ENCODE measurements at places on chromosomes 4 and X.

- DNase-seq, result no peak
These were observed 209.3 kb downstream of the GPC3 start for GRCh38 chrX:133776072-133776471.

- no peak for DNase-seq
These were observed 116.0 kb upstream of the PGRMC2 start for GRCh38 chr4:128403586-128403985.

GRCh38 chr4:10182446-10183424 lies 66.1 kb upstream of the WDR1 start:
- no peak for DNase-seq

DNA sequence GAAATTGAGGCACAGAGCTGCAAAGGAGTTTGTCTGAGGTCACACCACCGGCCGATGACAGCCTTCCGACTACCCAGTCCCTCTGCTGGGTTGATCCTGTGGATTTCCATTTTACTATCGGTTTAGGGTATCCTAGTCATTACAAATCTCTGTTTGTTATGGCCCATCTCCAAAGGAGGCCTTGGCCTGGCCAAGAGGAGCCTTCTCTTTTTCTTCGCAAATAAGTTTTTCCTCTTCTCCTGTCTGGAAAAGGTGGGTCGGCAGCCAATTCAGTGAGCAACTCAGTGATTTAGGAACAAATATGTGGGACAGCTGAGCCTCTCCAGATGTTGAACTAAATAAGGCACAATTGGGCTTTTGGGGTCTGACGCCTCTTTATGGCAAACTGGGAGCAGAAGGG lies 169.2 kb upstream of the RBPJ start:
- no peak for DNase-seq

GRCh38 chrX:107748506-107748905 lies 27.1 kb downstream of the TSC22D3 start:
- no peak for DNase-seq

DNA sequence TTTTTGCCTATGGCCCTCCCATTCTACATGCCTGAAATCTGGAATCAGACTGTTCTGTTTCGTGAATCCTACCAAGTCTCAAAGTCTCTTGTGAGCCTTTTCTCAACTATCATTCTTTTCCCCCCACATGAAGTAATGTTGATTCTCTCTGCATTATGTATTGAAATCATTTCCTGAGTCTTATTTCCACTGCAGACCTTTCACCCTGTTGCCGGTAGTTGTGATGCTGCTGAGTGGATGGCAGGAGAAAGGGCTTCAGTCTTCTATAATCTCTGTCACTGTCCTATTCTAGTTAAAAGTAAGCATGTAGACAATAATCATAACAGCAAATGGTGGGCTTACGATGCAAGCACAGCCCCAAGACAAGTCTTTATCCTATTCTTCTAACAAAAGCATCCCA lies 75.0 kb downstream of the TBC1D9 start:
- DNase-seq, result no peak

DNA sequence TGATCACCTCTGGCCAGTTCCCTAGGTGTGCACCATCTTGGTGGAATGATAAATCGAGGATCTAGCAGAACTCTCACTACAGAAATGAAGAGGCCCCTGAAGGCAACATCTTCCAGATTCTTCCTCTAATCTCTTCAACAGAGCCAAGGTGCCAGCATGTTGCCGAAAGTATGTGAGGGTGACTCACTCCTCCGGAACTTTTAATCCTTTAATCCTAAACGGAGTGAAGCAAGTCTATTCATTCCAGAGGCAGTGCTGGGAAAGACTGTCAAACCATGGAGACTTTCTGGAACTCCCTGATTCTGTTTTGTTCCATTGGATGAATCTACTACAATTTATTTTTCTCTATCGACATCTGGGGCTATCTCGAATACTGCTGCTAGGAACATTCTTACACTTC lies 68.7 kb downstream of the SUPT20HL2 start:
- no peak for DNase-seq

GRCh38 chrX:10949541-10949940 lies 161.6 kb upstream of the HCCS start:
- DNase-seq, result no peak

GRCh38 chr4:76758290-76758882 lies 139.6 kb downstream of the SOWAHB start:
- no peak for DNase-seq

DNA sequence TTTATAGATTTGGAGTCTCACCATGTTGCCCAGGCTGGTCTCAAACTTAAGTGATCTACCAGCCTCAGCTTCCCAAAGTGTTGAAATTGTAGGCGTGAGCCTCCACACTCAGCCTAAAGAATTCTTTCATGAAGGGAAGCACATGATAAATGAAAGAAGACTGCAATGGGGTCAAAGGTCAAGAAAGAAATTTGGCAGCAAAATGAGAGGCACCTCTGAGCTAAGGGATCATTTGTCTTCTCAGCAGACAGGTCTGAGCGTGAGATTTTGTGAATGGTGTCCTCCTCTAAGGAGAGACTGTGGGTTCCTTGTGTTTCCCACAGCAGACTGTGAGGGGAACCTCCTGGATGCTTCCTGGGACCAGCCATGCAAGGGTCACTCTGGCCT lies 57.5 kb upstream of the EGFL6 start:
- no peak for DNase-seq

DNA sequence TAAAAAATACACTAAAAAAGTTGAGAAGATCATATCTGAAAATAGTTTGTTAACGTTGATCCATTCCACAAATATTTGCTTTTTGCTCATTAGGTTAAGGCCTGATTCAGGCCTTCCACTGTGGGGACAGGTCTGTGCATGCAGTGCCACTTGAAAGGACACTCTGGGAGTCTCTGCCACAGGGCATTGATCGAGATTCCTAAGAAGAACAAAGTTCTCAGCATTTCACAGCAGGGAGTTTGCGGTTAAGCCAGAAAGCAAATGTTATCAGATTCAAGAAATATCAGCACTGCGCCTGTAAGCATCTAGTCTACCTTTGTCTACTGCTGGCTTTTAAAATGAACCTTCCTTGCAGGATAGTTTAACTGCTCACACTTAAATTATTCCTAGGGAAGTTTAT lies 62.2 kb upstream of the TNIP3 start:
- no peak for DNase-seq

GRCh38 chrX:41258871-41259270 lies 75.1 kb upstream of the DDX3X start:
- no peak for DNase-seq

- DNase-seq, result no peak
These were observed 1266.8 kb upstream of the PCDH7 start for GRCh38 chr4:29453303-29453820.

- DNase-seq, result no peak
These were observed 39.5 kb upstream of the PTPN13 start for GRCh38 chr4:86554646-86555045.

DNA sequence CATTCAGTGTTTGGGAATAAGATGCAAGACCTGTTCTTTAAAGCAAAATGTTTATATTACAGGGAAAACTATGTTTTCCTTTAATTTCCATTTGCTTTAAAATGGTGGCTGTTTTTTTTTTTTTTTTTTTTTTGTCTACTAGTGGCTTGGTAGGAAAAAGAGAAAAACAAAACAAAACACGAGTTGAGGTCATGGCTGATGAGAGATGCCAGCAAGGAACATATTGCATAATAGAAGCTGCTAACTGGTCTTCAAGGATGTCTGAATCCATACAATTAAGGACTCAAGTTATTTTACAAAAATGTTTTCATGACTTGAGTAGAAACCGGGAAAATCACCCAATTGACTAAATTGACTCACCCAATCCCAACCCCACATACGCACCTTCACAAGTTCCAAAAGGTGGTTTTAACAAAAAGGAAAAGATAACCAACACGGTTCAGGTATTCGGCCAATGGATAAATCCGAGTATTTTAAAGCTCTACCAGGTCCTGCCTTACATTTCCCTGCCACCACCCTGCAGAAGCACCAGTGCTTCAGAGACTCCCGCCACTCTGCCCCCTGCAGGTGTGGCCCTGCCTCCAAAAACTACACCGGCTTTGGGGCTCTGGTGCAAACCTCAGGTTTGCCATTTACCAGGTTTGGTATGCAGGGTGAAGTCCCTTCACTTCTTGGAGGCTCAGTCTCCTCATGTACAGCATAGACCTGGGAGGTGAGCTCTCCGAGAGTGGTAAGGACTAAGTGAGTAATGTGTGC lies 27.1 kb downstream of the PIR start:
- DNase-seq, result no peak

DNA sequence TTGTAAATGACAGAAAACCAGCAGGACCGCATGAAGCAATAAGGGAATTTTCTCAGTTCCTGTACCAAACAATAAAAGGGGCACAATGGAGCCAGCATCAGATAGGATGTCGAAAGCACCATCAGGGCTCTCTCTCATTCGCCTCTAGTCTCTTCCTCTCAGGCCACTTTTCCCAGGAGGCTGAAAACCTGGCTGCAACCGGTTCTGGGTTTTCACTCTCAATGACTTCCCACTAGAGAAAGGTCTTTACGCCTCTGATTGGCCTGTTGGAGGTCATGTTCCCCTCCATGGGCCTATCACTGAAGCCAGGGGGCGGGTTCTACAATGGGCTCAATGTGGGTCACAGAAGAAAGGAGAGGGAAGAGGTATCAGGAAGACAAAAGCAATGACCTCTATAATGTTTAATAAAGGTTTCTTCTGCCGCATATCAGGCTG lies 29.3 kb downstream of the ZNF827 start:
- no peak for DNase-seq

GRCh38 chr4:81971061-81971460 lies 402.7 kb downstream of the HNRNPD start:
- DNase-seq, result no peak

Measured in T-helper 22 cell (primary cell).